ENCODE measurements at places on chromosomes 13 and 19.
A peak's percentile ranks its signal among the peaks of the same experiment; 100 is the strongest.

- no peak for DNase-seq
These were observed 263.7 kb upstream of the PCDH9 start for GRCh38 chr13:67493835-67494234.

DNA sequence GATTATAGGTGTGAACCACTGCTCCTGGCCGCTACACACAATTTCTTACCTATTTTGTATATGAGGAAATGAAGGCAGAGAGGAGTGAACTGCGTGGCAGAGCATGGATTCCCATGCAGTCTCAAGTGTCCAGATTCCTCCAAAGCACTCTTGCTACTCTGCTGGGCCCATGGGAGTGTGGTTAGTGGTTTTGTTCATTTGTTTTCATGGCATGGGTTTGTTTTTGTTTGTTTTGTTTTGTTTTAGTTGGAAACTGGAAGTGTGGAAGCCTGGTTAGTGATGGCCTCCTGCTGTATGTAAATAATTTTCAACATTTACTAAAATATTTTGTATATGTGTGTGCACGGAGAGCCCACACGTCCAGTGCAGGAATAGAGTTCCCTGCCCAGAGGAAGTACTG is 61.3 kb upstream of the LRCH1 start:
- no peak for DNase-seq

GRCh38 chr13:34019870-34020269 is 201.9 kb downstream of the RFC3 start:
- DNase-seq: no peak

DNA sequence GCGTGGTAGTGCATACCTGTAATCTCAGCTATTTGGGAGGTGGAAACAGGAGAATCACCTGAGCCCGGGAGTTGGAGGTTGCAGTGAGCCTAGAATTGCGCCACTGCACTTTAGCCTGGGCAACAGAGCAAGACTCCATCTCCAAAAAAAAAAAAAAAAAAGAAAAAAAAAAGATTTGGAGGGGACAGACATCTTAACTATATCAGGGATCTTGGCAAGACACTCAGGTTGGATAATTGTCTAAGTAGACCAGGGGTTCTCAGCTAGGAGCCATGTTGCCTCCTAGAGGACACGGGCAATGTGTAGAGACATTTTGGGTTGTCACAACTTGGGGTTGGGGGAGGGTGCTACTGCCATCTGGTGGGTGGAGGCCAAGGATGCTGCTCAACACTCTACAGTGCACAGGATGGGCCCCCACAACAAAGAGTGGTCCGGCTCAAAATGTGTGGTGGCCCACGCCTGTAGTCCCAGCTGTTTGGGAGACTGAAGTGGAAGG is 1.9 kb upstream of the ZNF580 start:
- DNase-seq: peak; percentile 68

GRCh38 chr19:46288896-46289588 is 7.8 kb upstream of the HIF3A start:
- DNase-seq: no peak

- no peak for DNase-seq
These were observed 471.5 kb downstream of the GPC6 start for GRCh38 chr13:93698016-93698613.
